Stimulated activated CD8-positive, alpha-beta memory T cell treated with anti-CD3 and anti-CD28 coated beads, Interleukin-7, amount 100 ng/mL, for 24 hours (primary cell): ENCODE measurements at places on chromosomes 13 and 19.

DNA sequence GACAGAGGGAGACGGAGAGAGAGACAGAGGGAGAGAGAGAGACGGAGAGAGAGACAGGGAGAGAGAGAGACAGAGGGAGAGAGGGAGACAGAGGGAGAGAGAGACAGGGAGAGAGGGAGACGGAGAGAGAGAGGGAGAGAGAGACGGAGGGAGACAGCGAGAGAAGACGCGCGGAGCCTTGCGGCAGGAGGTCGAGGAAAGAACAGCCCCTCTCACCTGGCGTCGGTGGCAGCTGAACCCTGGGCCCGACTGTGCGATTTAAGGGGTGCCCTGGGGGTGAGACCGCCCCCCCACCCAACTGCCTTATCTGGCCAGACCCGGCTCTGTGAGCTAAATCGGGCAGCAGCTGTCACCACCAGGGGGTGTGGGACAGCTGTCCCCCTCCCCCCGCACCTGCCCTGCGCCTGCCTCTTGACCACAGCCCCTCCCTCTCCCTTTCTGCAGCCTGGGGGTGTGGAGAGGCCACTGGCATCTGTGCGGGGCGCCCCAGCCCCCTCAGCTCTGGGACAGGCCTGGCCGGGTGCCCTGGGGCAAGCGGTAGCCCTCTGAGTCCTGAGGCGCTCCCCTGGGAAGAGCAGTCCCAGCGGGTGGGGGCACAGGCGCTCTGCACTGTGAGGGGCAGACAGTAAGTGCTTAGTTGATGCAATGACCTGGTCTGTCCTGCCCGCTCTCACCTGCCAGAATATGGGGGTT is 10.8 kb downstream of the JOSD2 start:
- no peak for DNase-seq

DNA sequence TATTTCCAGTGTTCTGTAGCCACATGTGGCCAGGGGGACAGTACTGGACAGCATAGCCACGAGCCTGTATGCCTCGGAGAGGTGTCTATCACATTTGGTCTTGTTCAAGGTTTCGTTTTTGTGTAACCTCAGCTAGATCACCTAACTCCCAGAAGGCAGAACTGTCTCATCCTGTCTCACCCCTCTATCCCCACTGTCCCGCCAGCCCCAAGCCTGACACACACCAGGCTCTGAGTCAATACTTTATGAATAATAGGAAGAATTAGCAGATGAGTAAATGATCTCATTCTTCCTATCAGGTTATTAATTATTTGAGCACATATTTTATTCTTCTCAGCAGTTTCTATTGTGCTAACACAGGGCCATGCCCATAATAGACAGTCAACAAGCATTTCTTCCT is 132.2 kb downstream of the NUFIP1 start:
- DNase-seq: no peak

- no peak for DNase-seq
These were observed 12.5 kb upstream of the ASF1B start for GRCh38 chr19:14148751-14149410.

GRCh38 chr13:80655778-80656511 is 315.0 kb upstream of the SPRY2 start:
- no peak for DNase-seq

GRCh38 chr19:2926341-2927031 is 18.3 kb downstream of the ZNF77 start:
- DNase-seq: no peak

DNA sequence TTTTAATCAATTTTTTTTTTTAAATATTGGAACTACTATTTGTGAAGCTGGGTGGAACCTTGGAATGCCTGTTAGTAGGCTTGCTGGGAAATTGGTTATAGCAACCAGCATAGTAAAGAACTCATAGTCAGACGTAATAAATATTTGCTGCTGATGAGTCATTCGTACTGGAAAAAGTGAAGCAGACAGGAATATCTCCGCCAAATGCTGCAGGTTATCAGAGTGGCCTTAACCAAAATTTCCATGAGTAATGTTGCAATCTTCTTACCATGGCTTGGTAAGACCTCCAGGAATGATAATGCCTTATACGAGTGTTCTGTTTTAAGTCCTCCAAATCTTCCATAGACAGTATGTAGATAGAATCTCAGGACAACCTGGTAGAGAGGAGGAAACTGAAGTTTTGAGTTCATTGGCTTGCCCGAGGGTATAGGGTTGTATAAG is 34.2 kb downstream of the MBNL2 start:
- no peak for DNase-seq

DNA sequence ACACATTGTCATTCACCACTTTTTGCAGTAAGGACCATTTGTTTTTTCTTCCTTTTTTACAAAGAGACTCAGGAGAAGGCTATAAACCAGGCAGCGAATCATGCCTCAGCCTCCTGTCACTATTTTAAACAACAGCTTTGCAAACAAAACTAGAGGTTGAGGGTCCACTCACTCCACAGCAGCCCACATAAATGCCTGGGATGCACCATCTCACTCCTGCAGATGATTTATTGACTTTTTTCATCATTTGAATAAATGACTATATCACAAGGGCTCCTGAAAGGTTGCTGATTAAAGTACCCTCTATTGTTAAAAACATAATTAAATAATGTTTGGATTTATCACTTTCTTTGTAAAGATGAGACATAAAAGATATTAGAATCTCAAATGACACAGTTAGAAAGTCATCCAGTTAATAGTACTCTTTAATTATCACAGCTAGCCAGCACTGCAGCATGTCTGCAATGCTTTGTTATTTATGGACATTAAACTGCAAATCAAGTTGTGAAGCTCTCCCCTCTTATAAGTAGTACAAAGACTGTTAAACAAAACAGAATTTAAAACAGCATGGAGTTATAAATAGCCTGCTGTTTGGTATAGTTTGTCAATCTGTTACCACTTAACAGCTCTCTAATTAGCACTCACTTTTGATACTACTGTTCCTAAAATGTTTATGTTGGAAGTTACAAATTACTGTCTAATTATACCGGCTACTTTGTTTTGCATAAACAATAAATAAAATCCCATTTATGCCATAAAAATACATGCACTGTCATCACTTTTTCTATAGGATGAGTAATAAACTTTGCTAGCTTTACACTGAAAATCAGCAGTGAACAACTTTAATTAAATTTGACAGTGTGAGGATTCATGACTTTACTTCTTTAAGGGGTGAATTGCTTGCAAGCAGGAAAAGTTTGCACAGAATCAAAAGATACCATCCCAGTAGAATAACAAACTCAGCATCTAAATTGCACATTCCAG is 853.2 kb downstream of the UQCRFS1 start:
- DNase-seq: no peak

GRCh38 chr19:57280962-57281400 is 696 bp downstream of the ZNF460 start:
- DNase-seq: no peak

DNA sequence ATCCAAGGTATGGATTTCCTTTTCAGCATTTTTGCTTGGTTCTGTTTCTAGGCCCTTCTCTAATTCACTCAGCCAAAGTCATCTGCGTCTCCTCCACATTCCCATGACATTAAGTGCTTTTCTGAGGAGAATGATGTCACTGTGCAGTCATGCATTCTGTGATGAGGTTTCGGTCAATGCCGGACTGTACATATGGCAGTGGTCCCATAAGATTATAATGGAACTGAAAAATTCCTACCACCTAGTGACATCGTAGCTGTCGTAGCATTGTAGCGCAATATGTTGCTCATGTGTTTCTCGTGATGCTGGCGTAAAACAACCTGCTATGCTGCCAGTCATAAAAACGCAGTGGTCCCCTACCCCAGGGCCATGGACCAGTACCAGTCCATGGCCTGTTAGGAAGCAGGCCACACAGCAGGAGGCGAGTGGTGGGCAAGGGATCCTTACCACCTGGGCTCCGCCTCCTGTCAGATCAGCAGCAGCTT is 63.4 kb upstream of the TNFRSF19 start:
- DNase-seq: no peak

DNA sequence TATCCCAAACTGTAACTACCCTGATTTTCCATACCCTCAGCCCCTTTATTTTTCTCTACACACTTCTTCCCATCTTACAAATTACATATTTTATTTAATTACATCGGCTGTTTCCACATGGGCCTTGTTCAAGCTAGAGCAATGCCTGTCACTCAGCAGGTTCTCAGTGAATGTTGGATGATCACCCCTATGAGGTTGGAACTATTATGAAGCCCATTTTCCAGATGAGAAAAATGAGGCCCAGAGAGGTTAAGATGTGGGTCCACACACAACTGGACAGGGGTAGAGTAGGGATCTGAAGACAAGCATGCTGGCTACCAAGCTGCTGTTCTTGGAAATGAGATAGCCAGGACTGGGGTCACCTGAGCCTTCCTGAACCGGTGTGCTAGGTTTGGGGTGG is 10.0 kb downstream of the MAG start:
- no peak for DNase-seq

GRCh38 chr13:53460796-53461195 is 432.2 kb downstream of the OLFM4 start:
- no peak for DNase-seq

DNA sequence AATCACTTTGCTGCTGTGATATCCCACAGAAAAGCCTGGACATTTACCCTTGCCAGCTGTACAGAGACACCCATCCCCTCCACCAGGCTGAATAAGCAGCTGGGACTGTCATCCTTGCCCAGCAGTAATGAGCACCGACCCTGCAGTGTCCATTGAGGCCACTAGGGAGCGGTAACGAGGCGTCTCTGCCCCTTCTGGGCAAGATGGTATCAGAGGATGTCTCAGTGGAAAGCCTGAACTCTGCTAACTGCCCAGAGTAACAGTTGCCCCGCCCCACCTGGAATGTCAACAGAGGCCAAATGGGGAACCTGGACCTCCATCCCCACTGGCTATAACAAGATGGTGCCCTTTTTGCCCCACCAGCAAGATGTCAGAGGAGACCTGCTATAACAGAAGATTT is 22.8 kb upstream of the CEACAM20 start:
- peak; percentile 14 for DNase-seq

DNA sequence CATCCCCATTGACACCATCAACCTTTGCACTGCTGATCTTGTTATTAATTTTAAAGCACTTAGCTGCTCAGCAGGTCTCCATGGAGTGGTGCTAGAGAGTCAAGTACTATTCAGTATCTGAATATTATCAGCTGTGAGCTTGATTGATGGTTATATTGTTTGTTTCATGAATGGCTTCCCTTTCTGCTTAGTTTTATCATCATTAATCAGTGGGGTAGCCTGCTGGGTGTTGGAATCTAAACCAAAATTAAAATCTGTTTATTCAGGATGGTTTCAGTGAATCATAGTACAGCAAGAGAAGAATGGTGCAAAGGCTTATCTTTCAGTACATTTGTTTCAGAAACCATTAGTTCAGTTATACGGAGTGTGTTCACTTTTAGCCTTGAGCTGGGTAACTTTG is 42.5 kb upstream of the SCEL start:
- DNase-seq: no peak

DNA sequence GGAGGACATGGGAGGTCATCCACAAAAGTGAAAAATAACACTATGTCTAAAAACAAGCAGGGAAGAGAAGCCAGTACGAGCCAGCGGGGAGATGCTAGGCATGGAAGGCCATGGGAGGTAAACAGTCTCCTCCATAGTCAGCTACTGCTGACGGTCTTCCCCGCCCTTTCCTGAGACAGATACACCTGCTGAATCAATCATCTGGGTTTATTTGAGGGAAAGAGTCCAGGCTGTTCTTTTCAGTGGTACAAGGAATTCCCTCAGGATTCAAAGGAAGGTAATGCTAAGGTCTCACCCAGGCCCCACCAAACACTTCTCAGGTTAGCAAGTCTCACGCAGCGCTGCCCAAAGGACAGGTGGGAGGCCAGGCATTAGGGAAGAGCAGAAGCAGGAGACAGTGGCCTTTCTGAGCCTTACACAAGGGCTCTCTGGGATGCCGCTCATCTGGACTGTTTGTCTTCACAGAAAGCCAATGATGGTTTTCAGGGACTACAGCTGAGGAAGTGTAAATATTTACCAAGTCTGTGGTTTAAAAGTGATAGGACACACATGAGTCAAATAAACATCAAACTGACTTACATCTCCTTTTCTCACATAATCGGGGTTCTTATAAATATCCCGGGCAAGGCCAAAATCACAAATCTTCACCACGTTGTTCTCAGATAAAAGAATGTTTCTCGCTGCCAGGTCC is 173.9 kb downstream of the FLT1 start:
- DNase-seq: no peak

GRCh38 chr13:23044906-23045305 is 135.9 kb upstream of the SGCG start:
- DNase-seq: no peak

DNA sequence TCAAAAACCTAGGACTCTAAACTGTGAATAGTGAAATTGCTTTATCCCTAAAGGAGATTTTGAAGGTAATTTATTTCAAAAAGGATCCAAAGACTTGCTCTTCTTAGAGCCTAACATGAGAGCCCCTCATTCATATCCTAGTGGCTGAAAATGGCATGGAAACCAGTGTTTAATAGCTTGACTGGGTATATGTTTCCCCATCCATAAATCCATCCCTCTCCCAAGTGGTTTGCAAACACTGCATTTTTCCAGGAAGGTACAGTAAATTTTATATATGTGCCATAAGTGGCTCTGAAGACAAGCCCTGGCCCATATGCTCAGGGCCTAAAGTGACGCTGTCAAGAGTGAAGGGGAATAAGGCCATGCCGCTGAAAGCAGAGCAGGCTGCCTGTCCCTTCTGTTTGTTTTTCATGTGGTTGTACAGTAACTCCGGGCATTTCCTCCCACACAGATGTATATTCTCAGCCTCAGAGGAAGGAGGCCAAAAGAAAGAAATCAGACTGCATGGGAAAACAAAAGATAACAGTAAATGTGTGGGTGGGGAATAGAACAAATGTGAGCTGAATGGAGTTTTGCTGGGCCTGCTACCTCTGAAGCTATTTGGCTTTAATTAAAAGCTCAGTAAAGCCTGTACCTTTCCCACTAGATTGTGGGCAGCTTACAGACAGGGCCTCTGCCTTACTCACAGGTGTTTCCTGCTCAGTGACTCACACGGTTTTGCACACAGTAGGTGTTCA is 181.9 kb downstream of the PCDH9 start:
- no peak for DNase-seq

DNA sequence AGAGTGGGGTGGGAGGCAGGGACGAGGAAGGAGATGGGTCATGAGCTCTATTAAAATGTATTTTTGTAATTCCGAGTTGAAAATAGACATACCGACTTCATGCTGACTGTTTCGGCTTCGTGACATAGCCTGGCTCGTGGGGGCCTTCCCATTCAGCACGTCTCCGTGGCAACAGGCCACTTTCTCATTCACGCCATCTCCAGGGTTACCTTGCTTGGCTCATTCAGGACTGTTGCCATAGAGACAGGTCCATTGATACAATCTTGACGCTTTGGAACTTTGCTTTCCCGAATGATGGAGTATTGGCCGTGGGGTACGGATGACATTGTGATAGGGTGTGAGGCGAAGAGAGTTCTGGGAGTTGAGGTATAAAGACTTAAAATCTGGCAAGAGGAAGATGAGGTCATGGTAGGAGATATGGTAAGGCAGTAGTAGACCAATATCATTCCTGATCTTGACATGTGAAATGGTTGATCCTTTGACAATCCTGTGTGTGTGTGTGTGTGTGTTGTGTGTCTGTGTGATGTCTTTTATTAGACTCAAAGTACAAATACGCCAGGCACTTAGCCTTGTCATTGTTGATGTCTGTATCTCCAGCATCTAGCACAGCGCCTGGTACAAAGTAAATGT is 97.3 kb downstream of the CACNA1A start:
- DNase-seq: no peak
